ENCODE measurements at places on chromosomes 2 and 18.

- no peak for DNase-seq
Observed at GRCh38 chr2:200689115-200689514, 103.3 kb downstream of the AOX1 start.

GRCh38 chr2:19989342-19989666 lies 601 bp downstream of the WDR35 start:
- DNase-seq, result no peak

DNA sequence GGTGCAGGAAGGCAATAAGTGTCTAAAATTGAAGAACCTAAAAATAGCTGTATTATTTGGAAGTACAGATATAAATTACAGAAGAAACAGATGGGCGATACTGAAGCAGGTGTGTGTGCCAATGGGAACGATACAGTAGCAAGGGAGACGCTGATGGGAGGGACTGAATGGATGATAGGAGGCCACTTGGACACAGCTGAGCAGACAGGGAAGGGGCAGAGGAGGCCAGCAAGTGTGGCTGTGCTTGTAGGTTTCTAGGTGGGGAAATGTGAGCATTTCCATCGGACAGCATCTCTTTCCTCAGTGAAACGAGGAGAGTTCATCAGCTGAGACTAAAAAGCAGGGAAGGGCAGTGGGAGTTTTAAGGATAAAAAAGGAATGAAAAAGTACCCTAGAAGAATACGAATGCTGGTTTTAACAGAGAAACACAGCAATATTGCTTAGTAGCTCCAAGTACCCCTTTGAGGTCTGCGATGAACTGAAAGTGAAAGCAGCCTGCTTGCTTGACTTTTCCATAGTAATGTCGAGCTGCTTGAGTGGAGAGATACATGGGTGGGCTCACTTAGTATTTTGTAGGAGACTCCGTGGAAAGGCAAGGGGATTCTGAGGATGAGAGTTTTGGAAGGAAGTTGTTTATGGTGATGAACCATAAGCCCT lies 91.7 kb upstream of the EPC2 start:
- DNase-seq, result no peak

- no peak for DNase-seq
Observed at GRCh38 chr18:36580266-36580665, 248.5 kb downstream of the TPGS2 start.

GRCh38 chr2:43077876-43078275 lies 148.5 kb downstream of the ZFP36L2 start:
- no peak for DNase-seq

DNA sequence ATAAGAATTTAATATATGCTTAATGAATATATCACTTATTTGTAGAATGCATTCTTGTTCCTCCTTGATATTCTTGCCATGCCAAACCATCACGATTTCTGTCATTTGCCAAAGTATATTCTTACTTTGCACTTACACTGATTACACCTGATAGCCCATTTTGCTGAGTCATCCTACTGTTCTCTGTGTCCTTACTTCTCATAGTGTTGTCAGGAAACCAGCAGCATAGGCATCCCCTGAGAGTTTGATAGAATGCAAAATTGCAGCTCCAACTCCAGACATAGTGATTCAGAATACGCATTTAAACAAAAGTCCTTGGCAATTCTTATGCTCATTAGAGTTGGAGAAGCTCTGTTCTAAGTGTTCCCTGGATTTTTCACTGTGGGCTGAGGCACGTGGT lies 687.1 kb downstream of the DPP10 start:
- DNase-seq, result no peak

DNA sequence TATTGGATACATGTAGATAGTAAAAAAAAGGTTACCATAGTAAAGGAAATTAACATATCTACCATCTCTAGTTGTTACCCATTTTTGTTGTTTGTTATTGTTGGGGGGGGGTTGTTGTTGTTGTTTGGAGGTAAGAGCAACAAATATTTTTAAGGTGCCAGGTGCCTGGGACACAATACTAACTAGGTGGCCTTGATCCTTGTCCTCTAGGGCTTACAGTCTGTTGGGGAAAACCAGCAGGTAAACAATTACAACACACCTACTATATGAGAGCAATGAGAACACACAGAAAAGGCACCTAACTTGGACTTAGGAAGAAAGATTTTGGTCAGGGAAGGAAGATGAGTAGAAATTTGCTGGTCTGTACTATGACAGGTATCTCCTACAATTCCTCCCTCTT lies 46.3 kb downstream of the SCN9A start:
- DNase-seq, result no peak

DNA sequence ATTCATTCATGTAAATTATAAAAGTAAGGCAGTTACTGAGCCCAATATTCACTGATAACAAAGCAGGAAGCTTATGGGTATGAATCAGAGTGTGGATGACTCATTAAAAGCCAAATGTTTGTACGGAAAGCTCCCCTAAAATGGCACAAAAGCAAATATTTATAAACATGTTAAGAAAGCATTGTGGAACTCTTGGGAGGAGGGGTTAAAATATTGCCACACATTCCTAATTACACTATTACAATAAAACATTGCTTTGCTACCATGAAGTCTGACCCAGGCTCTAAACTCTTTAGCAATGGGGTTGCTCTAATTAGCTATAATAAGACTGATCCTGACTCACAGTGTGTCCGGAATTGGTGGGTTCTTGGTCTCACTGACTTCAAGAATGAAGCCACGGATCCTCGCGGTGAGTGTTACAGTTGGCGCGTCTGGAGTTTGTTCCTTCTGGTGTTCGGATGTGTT lies 110.9 kb downstream of the NAB1 start:
- peak; percentile 87 for DNase-seq

DNA sequence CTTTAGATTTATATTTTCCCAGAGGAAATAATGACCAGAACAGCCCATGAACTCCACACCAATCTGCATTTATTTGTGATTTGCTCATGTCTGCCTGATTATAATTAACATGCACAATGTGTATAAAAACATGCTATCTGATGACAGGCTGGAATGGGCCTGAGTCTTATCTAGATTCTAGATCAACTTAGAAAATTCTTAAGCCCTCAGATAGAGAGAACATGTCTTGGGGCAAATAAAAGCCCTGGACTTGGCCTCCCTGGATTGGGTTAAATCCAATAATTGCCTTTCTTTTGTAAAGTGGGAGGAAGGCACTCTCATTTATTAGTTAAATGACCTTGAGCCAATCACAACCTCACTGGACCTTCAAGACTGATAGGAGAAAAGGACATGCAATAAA lies 61.8 kb downstream of the EVA1A start:
- DNase-seq, result no peak

GRCh38 chr2:5696404-5696944 lies 4.3 kb downstream of the SOX11 start:
- no peak for DNase-seq

GRCh38 chr18:55584201-55584600 lies 3.8 kb downstream of the TCF4 start:
- no peak for DNase-seq

- DNase-seq, result no peak
Observed at GRCh38 chr2:129733579-129733978, 245.9 kb upstream of the RAB6C start.

GRCh38 chr2:71191570-71191943 lies 35.3 kb downstream of the PAIP2B start:
- DNase-seq, result no peak

- no peak for DNase-seq
Observed at GRCh38 chr2:216942465-216942864, 82.6 kb upstream of the TNP1 start.

DNA sequence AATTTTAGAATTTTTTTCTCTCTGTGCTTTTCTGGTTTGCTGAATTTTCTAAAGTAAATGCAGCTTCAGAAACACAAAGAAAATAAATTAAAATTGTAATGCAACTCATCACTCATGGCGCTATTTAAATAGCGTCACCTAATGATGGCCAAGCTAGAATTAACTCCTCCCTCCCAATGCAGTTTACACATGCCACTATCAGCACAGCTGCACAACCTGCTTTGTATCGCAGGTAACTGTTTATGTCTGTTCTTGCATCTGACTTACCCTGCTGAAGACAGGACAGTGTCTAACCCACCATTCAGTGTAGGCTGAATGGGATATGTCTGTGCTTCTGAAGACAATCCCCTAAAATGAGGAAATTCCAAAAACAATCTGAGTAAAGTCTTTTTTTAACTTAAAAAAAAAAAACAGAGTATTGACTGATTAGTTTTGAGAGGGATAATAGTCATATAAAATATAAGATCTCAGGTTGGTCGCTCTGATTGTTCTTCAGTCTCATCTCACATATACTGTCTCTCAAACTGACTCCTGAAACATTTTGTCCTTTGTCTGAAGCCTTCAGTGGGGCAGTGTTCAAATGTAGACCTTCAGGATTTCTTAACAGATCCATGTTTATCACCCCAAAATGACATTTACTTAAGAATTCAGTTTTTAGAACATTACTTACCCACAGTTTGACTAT lies 271.4 kb downstream of the ZEB2 start:
- DNase-seq, result no peak

DNA sequence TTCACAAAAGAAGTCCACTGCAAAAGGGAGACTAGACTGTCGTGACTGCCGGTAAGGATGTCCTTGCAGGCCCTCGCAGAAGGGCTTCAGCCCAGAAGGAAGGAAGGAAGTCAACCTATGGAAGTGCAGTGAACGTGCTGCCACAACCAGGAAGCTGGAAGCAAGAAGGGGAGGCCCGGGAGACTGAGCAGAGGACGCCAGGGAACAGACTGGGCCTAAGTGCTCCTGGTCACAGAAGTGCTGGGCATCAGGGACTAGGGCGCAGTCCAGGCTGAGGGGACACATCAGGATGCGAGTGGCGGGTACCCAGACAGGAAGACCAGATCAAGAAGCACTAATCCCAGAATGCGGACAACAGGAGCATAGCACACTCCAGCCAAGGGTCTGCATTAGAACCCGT lies 78.8 kb downstream of the PIEZO2 start:
- no peak for DNase-seq

DNA sequence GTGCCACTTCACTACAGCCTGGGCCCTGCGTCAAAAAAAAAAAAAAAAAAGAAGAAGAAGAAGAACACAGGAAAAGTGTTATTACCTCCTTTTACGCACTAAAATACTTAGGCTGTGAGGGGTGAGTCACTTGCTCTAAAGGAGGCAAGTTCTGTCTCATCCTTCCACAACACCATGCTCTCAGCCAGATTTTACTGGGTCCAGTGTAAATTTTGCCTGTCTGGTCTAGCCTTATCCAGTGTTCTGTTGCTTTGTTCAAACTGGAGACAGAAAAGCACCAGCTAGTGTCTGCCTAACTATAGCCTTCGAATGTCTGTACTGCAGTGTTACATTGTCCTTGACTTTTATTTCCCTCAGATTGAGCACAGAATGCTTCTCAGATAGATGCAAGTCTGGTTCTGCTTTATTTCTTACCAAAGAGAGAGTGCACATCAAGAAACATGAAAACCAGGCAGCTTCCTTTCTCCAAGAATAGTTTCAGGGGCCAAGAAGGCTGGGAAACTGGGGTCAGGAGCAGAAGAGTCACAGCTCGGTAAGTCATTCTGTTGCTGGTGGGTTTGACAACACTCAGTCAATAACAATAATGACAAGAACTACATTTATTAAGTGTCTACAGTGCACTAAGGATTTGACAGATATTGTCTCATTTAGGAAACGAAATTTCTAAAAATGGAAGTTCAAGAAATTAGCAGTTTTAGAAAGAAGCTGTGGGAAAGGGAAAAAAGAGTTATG lies 3.1 kb upstream of the MSGN1 start:
- DNase-seq, result no peak

GRCh38 chr2:28707592-28707991 lies 44.0 kb upstream of the PPP1CB start:
- DNase-seq, result no peak

DNA sequence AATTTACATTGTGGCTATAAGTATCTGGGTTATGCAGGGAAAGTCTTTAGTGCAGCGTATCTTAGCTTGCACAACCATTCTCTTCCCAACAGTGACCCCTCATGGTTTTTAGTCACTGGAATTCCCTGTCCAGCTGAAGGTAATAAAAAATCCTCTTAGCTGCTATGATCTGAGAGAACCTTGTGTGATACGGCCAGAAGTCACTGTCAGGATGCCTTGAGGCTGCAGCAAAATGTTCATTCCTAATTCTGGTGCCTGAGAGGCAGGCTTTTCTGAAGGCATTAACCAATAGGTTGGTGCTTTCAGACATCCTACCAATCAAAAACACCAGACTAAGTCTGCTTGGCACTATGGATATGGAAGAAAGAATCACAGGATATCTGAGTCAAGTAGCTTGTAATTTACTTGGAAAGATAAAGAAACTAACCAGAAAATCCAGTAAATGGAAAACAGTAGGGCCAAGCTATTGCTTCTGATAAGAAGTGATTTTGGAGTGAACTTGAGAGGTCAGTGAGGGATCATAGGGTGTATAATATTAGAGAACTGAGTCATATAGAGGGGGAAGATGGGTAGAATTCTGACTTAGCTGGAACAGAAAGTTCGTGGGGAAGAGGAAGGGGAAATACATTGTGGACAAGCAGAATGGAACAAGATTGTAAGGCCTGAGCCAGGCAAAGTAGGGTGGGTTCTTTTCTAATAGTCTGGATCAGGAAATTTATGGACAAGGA lies 89.0 kb upstream of the SLC14A2 start:
- no peak for DNase-seq

DNA sequence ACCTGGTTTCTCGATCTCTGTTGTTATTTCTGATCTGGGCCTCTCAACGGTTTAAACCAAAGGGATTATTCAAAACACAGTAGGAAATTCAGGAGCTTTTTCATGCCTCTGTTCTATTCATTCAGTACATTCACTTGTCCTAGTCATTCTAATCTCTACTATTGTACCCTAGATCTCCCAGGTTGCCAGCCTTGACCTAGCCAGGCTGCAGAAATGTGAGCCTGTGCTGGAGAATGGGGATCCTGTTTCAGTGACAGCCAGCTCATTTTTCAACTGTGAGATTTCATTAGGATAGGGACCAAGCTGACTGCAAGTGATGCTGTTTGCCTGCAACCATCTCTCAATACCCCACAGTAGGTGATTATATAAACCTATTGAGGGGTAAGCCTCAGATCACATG lies 186.2 kb downstream of the CMPK2 start:
- no peak for DNase-seq

- peak; percentile 51 for DNase-seq
Observed at GRCh38 chr2:24825883-24826772, 32.9 kb downstream of the CENPO start.

GRCh38 chr2:124046332-124046731 lies 21.2 kb downstream of the CNTNAP5 start:
- no peak for DNase-seq

GRCh38 chr2:88627856-88628570 lies 749 bp upstream of the EIF2AK3 start:
- no peak for DNase-seq

DNA sequence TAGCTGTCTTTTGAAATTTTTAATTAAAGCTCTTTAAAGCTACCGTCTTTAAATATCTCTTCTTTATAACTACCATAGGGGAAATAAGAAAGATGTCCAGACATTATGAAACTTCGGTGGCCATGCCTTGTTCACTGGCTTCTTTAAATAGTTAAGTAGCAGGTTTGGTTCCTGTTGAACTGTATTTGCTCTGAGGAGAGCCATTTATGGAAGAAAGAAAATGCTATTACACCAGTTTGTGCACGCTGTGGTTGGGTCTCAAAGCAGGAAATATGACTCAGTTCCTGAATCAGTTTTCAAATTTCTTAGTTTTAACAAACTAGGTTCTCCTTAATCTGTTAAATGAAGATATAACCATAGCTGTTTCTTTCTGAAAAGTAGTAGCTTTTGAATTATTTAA lies 12.2 kb downstream of the ARPC2 start:
- DNase-seq, result peak; percentile 78

Measured in dermis microvascular lymphatic vessel endothelial cell (primary cell).